ENCODE measurements at places on chromosomes 2 and 18. TPM values are rescaled to one million over a fixed set of nuclear protein-coding genes. Genes with fewer than 3 reads are reported as not detected.

The NT5DC4 gene
- total RNA-seq: not detected

The POTEI gene
- total RNA-seq: 0.14 TPM

The UGT1A10 gene
- total RNA-seq: 42.0 TPM

The ZBTB14 gene
- 10.7 TPM for total RNA-seq

The CMPK2 gene
- 9.8 TPM for total RNA-seq

The AMER3 gene
- total RNA-seq: 0.52 TPM

DNA sequence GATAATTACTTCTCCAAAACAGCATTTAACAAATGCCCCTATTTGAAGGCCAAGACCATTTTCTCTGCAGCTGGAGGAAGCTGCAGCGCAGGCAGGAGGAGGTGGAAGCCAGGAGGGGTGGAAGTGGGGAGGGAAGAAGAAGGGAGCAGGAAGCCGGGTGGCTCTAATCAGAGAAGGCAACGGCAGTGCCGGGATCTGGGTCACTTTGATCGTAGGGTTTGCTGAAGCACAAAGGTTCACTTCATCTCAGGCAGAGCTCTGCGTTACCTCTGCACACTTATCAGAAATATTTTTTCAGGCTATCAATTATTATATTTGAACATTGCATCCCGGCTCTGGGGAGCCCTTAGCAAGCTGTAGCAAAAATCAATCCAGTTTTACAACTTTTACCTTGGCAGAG is 315.8 kb upstream of the POU3F3 start:
- no peak for DNase-seq

GRCh38 chr2:29425866-29426265 is 310.7 kb downstream of the CLIP4 start:
- no peak for DNase-seq

- no peak for DNase-seq
These were observed 57.3 kb upstream of the CREB1 start for GRCh38 chr2:207472343-207473048.

GRCh38 chr2:28080911-28081310 is 190.4 kb downstream of the BABAM2 start:
- DNase-seq: peak; percentile 38

DNA sequence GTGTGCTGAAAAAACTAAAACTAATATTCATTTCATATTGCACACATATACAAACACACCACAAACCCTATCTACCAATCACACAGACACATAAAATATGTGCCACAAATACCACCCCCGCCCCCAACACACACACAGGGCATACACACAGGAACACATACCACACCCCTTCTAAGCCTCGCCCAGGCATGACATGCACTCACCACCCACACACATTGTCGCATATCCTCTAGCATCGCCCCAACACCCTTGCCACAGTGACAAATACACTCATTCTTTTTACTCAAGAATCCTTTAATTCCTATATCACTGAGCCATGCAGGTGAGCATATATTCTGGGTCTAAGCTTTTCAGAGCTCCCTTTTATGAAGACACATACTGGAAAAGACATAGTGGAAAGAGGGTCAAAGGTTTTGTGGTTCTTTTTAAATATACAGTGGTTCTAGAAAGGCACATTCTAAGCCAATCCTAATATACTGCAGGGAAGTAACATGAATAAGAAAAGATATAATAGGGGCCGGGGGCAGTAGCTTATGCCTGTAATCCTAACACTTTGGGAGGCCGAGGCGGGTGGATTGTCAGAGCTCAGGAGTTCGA is 24.5 kb upstream of the LCLAT1 start:
- DNase-seq: peak; percentile 68

DNA sequence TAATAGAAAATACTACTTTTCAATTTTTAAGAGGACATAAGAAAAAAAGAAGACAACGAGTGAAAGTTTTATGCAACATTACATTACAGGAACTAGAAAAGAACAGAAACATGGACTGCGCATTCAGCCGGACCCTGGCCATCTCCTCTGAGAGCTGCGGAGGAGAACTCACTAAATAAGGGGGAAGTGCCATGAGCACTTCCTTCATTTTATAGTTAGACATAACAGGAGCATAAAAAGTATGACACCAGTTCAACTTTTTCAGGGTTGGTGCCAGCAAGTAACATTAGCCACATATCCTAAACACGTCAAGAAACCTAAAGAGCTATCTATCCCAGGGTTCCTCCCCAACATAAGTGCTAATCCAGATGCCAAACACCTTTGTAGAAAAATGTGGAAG is 78.0 kb upstream of the SERTAD2 start:
- DNase-seq: peak; percentile 50

GRCh38 chr18:76456823-76457222 is 38.2 kb downstream of the ZNF516 start:
- no peak for DNase-seq

DNA sequence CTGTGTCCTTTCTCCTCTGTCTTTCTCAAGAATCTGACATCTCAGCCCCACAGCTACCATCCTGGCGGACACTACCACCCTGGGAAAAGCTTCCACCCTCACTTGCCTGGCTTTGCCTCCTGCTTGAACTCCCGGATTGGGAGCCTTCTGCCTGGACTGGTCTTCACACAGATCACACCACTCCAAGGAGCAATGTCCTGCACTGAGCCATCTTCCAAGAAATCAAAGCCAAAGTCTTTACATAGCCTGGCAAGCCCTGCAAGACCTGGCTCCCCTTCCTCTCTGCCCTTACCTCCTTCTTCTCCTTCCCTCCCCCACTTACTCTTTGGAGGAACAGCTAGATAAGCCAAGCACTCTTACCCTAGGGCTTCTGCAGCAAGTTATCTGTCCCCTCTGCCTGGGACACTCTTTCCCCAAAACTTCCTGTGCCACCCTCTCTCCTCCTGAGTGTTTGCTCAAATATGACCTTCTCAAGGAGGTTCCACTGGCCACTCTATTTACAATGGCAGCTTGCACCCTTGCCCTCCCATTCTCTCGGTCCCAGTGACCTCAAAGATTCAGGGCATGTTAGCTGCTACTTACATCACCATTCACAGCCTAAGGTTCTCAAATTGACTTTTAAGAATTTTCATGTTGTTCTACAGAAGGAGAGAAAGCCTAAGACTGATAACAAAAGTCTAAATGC is 9.7 kb downstream of the ATP8B1 start:
- no peak for DNase-seq

- no peak for DNase-seq
These were observed 272.6 kb upstream of the ETAA1 start for GRCh38 chr2:67124531-67124930.

- no peak for DNase-seq
These were observed 244.7 kb downstream of the KCNS3 start for GRCh38 chr2:18123211-18123570.

DNA sequence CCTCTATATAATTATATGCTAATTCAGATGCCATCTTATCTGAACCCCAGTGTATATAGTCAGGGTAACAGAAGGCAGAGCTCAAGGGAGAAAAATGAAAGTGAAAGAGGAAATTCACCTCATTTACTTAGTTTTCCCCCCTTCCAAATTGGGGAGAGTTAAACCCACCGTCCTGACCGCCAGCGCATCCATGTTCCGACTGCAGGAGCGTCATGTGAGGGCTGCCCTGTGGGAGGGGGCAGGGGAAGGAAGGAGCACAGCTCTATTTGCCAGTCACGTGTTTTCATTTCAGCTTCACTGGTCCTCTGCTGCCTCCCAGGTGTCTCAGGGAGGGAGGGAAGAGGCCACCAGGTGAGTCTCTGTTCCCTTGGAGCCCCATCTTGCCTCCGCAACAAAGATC is 13.2 kb downstream of the CNNM4 start:
- DNase-seq: peak; percentile 46

GRCh38 chr2:144876013-144876412 is 356.1 kb upstream of the ZEB2 start:
- no peak for DNase-seq

- DNase-seq: no peak
These were observed 11.7 kb downstream of the PSTPIP2 start for GRCh38 chr18:46060359-46060841.

DNA sequence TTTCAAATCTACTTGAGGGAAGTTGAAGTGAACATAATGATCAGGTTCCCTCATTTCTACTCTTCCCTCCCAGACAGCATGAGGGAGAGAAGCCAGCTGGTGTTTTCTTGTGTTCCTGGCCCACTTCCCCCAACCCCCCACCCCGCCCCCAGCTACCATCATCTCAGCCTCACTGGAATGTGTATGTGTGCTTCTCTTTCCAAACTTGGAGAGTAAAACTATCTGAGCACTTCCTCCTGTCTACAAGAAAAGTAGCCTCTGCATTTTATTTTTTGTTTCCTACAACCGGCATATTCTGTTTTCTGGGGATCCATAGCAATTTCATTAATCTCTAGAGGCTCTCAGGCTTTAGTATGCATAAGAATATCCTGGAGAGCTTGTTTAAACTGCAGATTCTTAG is 53.6 kb upstream of the GRHL1 start:
- DNase-seq: no peak

GRCh38 chr2:58571181-58571852 is 330.2 kb upstream of the FANCL start:
- peak; percentile 54 for DNase-seq

DNA sequence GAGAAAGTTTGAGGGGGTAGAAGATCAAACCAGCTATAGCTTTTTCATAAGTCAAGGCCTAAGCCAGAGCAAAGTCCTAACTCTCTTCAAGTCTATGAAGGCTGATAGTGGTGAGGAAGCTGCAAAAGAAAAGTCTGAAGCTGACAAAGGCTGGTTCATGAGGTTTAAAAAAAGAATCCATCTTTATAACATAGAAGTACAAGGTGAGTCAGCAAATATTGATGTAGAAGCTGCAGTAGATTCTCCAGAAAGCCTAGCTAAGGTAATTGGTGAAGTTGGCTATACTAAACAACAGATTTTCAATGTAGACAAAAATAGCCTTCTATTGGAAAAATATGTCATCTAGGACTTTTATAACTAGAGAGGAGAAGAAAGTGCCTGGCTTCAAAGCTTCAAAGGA is 141.4 kb upstream of the ZNF521 start:
- no peak for DNase-seq

DNA sequence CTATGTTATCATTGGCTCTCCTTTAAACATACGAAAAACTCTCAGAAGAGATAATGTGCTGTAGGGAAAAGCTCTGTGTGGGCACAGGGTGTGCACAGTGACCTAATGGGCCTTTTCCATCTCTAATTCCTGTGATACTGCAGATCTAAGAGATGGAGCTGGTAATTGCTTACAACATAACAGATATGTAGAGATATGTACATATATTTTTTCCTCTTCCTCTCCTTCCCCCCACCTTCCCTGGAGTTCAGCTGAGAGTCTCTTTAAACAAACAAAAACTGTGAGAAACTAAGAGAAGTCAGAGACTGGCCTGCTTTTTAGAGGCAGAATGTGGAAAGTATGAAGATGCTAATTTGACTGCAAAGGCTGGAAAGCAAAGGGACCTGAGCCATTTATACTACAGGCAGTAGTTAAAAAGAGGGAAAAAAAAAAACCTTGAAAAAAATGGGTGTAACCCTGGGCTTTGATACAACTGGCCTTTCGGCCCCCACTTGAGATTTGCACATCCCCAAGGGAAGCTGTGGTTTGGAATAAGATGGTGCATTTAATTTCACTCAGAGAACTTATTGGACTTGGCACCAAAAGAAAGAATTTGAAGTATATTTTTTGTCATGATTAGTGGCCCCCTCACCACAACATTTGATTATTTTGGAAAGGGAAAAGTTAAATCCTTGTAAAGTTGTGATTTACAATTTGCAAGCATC is 502.2 kb upstream of the ZEB2 start:
- DNase-seq: no peak

GRCh38 chr2:221876016-221876415 is 303.9 kb upstream of the EPHA4 start:
- no peak for DNase-seq

Measured in mucosa of descending colon (tissue), 3 donors.